ENCODE measurements at places on chromosomes 16 and 17. TPM values are rescaled to one million over a fixed set of nuclear protein-coding genes. Genes with fewer than 3 reads are reported as not detected.

The SLC2A4 gene
- 27.4 TPM for total RNA-seq

The CCL16 gene
- total RNA-seq, result not detected

The KRTAP9-4 gene
- total RNA-seq, result not detected

The ASPSCR1 gene
- total RNA-seq, result 39.7 TPM

The FBXO39 gene
- total RNA-seq, result 3.6 TPM

- H3K4me1 ChIP-seq, result no peaks in the 10 kb centered on the region
- H3K4me3 ChIP-seq, result no peak overlapping the region
- peaks cover 19% of the 10 kb centered on the region for H3K36me3 ChIP-seq
- DNase-seq, result no peak
Observed at GRCh38 chr16:69691980-69692911, 34.1 kb downstream of the NQO1 start.

GRCh38 chr16:4477966-4478365 lies 1.8 kb downstream of the HMOX2 start:
- H3K27ac ChIP-seq, result no peak overlapping the region
- DNase-seq, result no peak
- H3K4me3 ChIP-seq, result no peak overlapping the region
- H3K36me3 ChIP-seq, result no peaks in the 10 kb centered on the region
- no peaks in the 10 kb centered on the region for H3K4me1 ChIP-seq

- no peaks in the 10 kb centered on the region for H3K36me3 ChIP-seq
- no peak overlapping the region for H3K4me3 ChIP-seq
- H3K27ac ChIP-seq, result no peak overlapping the region
- H3K4me1 ChIP-seq, result peaks cover 16% of the 10 kb centered on the region
- H3K27me3 ChIP-seq, result no peaks in the 10 kb centered on the region
- no peak for DNase-seq
Observed at GRCh38 chr16:10575506-10576130, 4.8 kb downstream of the EMP2 start.

DNA sequence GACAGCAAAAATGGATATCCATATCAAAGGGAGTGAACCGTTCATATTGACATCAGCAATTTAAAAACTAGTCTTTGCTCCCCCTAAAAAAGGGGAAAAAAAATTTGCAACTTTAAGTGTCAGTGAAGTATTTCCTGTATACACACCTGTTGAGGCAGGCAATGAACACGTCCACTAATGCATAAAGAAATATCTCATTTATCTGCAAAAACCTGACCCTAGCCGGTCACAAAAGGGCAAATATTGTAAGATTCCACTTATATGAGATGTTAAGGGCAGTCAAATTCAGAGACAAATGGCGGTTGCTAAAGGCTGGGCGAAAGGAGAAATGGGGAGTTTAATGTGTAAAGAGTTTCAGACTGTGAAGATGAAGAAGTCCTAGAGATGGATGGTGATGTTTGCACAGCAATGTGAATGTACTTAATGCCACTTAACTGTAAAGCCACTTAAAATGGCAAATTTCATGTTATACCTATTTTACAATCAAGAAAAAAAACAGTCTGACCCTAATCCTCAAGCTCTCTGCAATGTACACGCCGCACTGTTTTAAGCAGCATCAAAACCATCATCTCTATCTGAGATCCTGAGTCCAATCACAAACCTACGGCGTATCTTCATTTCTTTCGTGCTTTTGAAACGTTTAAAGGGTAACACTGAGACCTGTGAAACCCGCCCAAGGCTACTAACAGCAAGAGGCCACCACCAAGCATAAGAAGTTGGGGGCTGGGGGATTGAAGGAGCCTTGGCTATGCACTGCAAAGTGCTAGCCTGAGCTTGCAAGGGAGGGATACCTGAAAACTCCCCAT lies 1.1 kb downstream of the PARN start:
- peak overlapping the region; percentile 79 for H3K27ac ChIP-seq
- DNase-seq, result no peak
- no peaks in the 10 kb centered on the region for H3K27me3 ChIP-seq
- H3K4me1 ChIP-seq, result no peaks in the 10 kb centered on the region
- peak overlapping the region; percentile 76 for H3K4me3 ChIP-seq
- no peaks in the 10 kb centered on the region for H3K36me3 ChIP-seq

DNA sequence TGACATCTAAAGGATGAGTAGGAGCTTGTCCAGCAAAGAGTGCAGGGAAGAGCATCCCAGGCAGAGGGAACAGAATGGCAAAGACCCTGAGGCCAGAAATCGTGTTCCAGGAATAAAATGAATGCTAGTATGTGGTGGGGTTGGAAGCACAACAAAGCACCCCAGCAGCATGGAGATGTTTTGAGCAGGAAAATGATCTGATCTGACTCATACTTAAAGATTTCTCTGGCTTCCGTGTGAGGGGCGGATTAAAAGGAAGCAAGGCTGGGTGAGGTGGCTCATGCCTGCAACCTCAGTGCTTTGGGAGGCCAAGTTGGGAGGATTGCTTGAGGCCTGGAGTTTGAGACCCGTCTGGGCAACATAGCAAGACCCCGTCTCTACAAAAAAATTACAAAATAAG lies 2.3 kb downstream of the SLC5A11 start:
- no peaks in the 10 kb centered on the region for H3K4me1 ChIP-seq
- no peak overlapping the region for H3K4me3 ChIP-seq
- no peak overlapping the region for H3K27ac ChIP-seq

DNA sequence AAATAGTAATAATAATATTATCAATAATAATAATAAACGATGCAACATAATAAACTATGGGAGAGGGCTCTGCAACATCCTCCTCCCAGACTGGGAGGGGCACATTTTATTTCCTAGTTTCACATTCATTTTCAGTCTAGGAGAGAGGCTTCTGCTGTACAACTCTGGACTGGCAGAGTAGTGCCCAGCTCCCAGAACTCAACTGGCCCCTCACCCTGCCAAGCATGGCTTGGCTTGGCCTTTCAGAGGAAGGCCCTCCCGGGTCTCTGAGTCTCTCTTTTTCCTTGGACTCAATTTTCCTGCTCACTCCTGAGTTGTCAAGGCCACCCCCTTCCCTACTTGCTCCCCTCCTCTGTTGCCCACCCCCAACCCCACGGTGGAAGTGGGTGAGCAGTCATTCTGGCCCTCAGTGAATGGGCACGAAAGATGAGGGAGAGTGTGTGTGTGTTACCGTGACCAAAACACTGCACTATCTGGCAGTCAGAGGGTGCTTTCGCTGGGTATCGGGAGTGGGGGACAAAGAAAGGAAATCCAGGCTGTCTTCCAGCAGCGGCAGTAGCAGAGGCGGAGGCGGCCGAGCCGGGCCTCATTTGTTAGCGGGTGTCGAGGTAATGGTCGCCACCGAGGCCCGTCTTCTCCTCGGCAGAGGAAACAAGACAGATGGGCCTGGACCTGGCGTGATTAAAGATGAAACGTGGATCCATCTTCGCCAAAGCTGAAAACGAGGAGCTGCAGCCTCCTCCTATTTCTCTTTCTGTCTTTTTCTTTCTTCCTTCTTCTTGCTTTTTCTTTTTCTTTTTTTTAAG lies 2.3 kb downstream of the HOXB4 start:
- DNase-seq, result no peak
- no peaks in the 10 kb centered on the region for H3K4me1 ChIP-seq
- H3K27me3 ChIP-seq, result peaks cover 52% of the 10 kb centered on the region
- H3K4me3 ChIP-seq, result no peak overlapping the region
- H3K36me3 ChIP-seq, result no peaks in the 10 kb centered on the region

- H3K27me3 ChIP-seq, result no peaks in the 10 kb centered on the region
- H3K4me1 ChIP-seq, result no peaks in the 10 kb centered on the region
- DNase-seq, result no peak
- H3K4me3 ChIP-seq, result no peak overlapping the region
Observed at GRCh38 chr17:16398270-16399267, 16.8 kb upstream of the TRPV2 start.

GRCh38 chr17:34820922-34821321 lies 140.3 kb downstream of the CCT6B start:
- no peak for DNase-seq
- no peaks in the 10 kb centered on the region for H3K36me3 ChIP-seq
- H3K27me3 ChIP-seq, result no peaks in the 10 kb centered on the region

- H3K27me3 ChIP-seq, result no peaks in the 10 kb centered on the region
- H3K4me1 ChIP-seq, result no peaks in the 10 kb centered on the region
- H3K27ac ChIP-seq, result peak overlapping the region; percentile 82
- H3K36me3 ChIP-seq, result no peaks in the 10 kb centered on the region
- peak; percentile 10 for DNase-seq
Observed at GRCh38 chr16:84144209-84144858, 643 bp downstream of the HSDL1 start.

- peaks cover 10% of the 10 kb centered on the region for H3K36me3 ChIP-seq
- DNase-seq, result peak; percentile 78
- H3K27me3 ChIP-seq, result no peaks in the 10 kb centered on the region
- H3K4me3 ChIP-seq, result no peak overlapping the region
- peaks cover 24% of the 10 kb centered on the region for H3K4me1 ChIP-seq
Observed at GRCh38 chr17:49821916-49822315, 26.0 kb downstream of the TAC4 start.

DNA sequence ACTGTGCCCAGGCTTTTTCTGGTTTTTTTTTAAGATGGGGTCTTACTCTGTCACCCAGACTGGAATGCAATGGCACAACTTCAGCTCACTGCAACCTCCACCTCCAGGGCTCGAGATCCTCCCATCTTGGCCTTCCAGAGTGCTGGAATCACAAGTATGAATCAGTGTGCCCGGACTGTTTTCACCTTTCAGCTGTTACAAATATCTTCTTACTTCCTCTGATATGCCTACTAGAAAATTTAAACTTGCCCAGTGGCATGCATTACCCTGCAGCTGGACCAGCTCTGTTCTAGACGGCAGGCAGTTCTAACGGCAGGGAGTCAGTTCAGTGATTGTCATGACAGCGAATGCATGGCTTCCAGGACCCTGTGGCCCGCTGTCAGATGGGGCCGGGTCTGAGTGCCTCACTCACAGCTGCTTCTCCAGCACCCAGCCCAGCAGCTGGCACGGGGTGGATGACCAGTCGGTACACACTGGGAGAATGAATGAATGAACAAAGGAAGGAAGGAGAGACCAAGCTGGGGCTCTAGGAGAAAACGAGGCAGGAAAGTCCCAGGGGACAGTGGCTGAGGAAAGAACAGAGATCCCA lies 28.0 kb upstream of the LITAF start:
- DNase-seq, result no peak
- no peaks in the 10 kb centered on the region for H3K4me1 ChIP-seq
- H3K4me3 ChIP-seq, result no peak overlapping the region
- H3K27ac ChIP-seq, result no peak overlapping the region
- no peaks in the 10 kb centered on the region for H3K36me3 ChIP-seq

- H3K27me3 ChIP-seq, result no peaks in the 10 kb centered on the region
- no peaks in the 10 kb centered on the region for H3K36me3 ChIP-seq
- no peak for DNase-seq
- peak overlapping the region; percentile 84 for H3K27ac ChIP-seq
- peaks cover 19% of the 10 kb centered on the region for H3K4me1 ChIP-seq
- H3K4me3 ChIP-seq, result no peak overlapping the region
Observed at GRCh38 chr17:72503556-72503955, 382.7 kb downstream of the SOX9 start.

GRCh38 chr17:17206124-17206912 lies at the start of gene PLD6:
PLD6 (minus strand) TSS chr17:17206333; CDS start chr17:17206286, 47 bp downstream.
- H3K4me3 ChIP-seq, result peak within 1 kb of the TSS; percentile 42
- peak within 1 kb of the TSS; percentile 90 for H3K27ac ChIP-seq
- H3K4me1 ChIP-seq, result peaks cover 16% of the 10 kb centered on the region
- H3K36me3 ChIP-seq, result no peaks in the 10 kb centered on the region

DNA sequence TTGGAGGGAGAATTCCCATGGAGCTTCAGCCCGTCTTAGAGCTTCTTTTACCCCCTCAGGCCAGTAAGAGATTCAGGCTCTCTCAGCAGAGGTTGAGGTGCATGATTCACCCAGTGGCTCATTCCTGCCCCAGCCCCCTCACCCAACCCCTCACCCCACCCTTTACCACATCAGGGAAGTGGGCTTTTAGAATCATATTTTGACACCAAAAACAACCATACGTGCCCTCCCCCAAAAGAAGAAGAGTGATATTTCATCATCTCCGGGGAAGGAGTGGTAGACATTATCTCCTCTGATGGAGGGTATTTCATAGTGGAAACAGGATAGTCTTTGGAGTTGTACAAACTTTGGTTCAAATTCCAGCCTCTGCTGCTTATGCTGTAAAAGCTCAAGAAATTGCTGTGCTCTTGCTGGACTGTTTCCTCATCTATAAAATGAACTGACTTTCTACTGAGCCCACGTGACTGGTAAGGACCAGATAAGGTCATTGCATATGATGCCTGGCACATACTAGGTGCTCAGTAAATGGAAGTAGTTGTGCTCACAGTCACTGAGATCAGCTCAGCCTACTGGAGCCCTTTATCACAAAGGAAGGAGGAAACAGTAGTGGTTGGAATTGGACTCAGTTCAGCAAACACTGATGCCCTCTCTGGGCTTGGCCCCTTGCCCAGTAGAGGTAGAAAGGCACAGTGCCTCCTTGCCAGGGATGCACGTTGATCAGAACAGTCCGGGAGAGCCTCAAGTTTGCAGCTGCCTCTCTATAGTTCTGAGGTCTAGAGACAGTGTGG lies 18.3 kb upstream of the CCL5 start:
- peak; percentile 56 for DNase-seq
- no peak overlapping the region for H3K27ac ChIP-seq
- no peaks in the 10 kb centered on the region for H3K36me3 ChIP-seq
- no peak overlapping the region for H3K4me3 ChIP-seq
- no peaks in the 10 kb centered on the region for H3K27me3 ChIP-seq

Data from prostate gland (tissue), 2 donors.